ENCODE measurements at places on chromosomes 6 and 20.

DNA sequence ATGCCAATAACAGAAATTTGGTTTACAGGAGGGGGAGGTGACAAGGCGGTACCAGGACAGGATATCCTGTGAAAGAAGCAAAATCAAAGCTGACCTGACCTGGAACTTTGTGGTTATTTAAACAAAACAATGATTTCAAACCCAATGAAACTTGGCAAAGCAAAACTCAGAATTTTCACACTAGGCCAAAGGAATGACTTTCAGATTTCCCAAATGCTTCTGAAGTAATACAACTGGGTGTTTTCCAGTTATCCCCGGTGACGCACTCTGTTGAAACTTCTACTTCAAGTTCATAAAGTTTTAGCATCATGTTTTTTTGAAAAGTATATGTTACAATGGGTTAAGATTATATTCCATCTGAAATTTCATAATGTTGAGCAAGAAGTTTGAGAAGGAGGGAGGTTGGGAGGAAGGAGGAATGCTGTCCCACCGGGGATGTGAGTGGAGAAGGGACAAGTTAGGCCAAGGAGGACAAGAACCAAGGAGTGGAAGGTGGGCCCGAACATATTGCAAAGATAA lies 78.1 kb upstream of the TRAF3IP2 start:
- no peak for DNase-seq

DNA sequence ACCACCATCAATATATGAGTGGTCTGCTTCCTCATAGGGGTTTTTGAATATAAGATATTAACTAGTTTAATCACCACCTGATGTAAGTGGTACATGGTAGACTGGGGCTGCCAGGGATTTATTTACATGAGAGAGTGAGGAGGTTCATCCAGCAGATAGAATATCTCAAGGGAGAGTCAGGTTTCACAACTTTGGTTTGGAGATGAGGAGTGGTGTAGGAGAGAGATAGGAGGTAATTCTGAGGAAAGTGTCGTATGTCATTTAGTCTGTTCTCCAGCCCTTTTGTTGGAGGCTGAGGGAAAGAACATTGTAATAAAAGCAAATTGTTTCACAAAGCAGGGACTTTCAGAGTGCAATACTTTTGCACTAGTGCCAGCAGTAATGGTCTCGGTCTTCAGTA lies 16.8 kb downstream of the L3MBTL3 start:
- DNase-seq: no peak

GRCh38 chr6:167232356-167232755 lies 58.8 kb upstream of the UNC93A start:
- DNase-seq: no peak

GRCh38 chr6:32666420-32667300 lies at the start of gene HLA-DQB1:
HLA-DQB1 (minus strand) TSS chr6:32666657; CDS start chr6:32666607, 50 bp downstream.
- no peak for DNase-seq

- no peak for DNase-seq
Measured at GRCh38 chr20:44034965-44035635, 120.4 kb downstream of the TOX2 start.

DNA sequence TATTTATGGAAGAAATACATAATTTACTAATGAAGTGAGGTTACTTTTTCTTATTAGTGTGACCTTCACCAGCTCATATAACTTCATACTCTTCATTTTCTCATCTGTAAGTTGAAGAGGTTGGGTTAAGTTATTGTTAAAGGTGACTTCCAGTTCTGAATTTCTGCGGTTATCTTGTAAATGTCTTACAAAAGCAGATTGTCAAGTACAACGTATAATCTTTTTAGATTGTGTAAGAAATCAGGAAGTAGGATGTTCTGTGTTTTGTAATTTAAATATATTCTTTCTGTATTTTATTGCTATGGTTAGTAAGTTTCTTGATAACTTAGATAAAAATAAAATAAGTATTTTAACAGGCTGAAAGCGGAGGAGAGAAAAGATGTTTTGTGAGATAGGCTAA lies 12.0 kb downstream of the WTAP start:
- no peak for DNase-seq

GRCh38 chr6:108661982-108662381 lies 101.3 kb downstream of the FOXO3 start:
- no peak for DNase-seq

GRCh38 chr6:72746276-72746675 lies 124.4 kb downstream of the KCNQ5 start:
- no peak for DNase-seq

GRCh38 chr6:13870214-13870830 lies 54.4 kb upstream of the RNF182 start:
- no peak for DNase-seq

DNA sequence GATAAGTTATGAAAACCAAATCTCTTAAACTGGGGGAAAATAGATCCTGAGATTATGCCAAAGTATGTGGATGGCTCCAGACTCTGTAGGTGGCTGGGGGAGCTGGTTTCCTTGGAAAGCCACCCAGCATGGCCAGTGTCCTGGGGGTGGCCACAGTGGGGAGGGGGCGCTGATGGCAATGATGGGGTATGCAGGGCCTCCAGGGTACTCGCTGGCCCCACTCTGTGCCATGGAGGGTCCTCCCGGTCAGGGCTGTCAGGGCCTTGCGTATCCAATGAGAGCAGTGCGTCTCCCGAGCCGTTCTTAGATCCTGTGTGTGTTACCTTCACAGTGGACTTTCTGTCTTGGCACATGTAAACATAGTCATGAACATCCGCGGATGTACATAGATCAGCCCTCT lies 152.8 kb downstream of the TMEM242 start:
- no peak for DNase-seq

DNA sequence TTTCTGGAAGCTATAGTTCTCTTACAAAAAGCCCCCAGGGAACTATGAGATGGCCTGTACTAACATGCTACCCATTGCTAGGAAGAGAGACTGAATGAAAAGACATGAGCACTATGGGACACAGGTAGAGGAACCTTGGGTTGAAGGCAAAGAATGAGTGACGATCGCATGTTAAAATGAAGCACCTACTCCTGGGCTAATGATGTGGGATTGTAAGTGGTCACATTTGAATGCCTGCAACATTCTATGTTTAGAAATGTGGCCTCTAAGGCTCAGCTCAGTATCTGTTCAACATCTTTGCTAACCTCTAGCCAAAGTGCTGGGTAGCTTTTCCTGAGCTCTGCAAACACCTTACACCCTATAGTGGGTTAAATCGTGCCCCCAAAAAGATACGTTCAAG lies 5.2 kb upstream of the ZC3H12D start:
- no peak for DNase-seq

GRCh38 chr6:18343741-18344140 lies 43.4 kb upstream of the RNF144B start:
- no peak for DNase-seq

GRCh38 chr6:30113003-30113759 lies at the start of gene TRIM31:
TRIM31 (minus strand) TSS chr6:30113090; CDS start chr6:30112805, 285 bp downstream.
- DNase-seq: no peak

- DNase-seq: no peak
Measured at GRCh38 chr6:43989581-43990146, 137.6 kb downstream of the MRPL14 start.

- DNase-seq: no peak
Measured at GRCh38 chr6:32845384-32845884, 1.6 kb upstream of the PSMB8 start.
